ENCODE measurements at places on chromosomes 2 and 18.

DNA sequence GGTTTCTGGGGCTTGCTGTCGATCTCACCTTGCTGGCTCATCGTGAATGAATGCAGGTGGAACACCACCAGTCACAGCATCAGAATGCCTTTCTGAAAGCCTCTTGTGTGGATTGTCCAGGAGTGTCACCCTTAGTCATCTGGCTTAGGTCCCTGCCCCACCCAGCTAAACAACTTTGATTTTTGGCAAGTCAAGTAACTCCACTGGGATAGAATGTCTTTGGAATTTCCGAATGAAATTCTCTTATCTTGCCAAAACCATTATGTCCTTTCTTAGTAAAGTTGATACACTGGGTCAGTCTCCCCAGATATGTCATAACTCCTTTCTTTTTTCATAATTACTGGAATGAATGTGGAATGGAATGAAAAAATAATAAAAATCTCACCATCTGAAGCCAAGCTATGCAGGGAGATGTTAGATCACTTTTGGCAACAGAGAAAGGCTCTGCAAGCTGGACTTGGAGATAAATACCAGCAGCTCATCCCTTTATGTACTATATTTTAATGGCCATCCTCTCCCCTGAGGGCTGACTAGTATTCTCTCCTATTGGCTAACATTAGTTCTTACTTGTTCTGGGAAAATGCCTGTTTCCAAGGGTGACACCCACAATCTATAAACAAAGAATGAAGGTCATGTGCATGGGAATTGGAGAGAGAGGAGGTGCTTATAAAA, 35.4 kb downstream of the INSIG2 start:
- no peak for DNase-seq

DNA sequence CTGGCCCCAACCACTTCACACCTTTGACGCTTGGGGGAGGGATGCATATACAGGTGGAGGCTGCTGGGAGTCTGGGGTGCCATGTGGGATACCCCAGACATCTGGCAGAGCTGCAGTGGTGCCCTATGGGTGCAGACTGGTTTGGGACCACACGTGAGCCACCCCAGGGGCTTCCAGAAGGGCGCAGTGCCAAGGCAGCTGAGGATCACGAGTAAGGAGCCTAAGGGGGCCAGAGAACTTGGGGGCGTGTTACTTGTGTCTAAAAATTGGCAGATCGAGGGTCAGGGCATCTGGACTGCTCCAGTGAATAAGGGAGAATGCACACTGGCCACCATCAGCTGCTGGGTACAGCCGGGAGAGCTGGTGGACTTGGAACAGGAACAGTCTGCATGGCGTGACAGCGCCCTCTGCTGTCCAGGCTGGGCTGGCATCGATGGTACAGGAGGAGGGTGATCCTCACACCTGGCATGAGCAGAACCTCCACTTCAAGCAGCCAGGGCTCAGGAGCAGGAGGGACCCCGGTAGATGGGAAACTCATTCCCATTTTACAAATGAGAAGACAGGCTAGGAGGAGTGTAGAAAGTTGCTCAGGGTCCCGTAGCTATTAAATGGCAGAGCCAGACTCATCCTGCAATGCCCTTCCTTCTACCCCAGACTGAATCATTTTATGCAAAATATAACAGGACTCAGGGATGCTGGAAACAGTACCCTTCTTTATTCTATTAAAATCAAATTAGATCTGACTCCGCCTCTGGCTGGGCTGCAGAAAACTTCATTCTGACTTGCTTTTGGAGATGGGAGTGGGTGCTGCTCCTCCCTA, 60.4 kb downstream of the ATOH8 start:
- peak; percentile 91 for DNase-seq

- no peak for DNase-seq
These were observed 13.5 kb upstream of the UBXN4 start for GRCh38 chr2:135728064-135728743.

DNA sequence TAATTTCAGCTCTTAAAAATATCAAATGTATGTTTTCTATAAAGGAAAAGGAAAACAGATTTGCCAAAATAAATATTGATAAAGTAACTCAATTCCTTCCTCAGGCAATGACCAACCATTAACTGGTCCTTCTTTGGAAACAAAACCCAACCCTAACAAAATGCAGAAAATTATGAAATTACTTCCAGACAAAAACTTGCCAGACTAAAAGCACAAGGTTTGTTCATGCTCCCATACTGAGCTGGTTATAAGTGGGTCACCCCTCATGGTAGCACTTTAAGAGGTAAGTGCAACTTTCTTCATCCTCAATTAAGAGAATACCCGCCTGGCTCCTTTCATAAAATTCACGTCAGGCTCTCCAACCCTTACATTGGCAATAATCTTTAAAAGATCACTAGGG, 31.1 kb upstream of the TTC32 start:
- DNase-seq = no peak

DNA sequence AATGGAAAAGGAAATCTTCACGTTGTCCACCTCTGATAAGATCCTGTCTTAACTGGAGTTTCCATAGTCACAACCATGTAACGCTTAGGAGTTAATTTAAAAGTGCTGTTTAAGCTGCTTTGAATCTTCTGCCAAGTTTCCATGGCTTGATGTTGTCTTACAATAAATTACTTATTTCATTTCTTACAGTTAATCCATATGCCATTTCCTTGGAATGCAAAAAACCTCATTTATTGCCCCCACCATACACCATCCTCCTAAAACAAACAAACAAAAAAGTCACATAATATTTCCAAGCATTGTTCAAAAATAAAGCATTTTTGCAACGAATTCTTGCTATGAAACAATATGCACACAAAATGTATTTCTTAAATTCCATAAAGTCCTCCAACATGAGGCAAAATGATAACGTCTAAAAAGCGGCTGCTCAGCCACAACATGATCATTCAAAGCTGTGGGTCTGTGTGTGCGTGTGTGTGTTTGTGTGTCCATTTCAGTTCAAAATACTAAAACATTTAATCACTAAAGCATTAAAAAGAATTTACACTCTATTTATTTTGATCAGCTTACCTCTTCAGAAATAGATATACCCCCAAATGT, 46.8 kb upstream of the PXDN start:
- DNase-seq = no peak

DNA sequence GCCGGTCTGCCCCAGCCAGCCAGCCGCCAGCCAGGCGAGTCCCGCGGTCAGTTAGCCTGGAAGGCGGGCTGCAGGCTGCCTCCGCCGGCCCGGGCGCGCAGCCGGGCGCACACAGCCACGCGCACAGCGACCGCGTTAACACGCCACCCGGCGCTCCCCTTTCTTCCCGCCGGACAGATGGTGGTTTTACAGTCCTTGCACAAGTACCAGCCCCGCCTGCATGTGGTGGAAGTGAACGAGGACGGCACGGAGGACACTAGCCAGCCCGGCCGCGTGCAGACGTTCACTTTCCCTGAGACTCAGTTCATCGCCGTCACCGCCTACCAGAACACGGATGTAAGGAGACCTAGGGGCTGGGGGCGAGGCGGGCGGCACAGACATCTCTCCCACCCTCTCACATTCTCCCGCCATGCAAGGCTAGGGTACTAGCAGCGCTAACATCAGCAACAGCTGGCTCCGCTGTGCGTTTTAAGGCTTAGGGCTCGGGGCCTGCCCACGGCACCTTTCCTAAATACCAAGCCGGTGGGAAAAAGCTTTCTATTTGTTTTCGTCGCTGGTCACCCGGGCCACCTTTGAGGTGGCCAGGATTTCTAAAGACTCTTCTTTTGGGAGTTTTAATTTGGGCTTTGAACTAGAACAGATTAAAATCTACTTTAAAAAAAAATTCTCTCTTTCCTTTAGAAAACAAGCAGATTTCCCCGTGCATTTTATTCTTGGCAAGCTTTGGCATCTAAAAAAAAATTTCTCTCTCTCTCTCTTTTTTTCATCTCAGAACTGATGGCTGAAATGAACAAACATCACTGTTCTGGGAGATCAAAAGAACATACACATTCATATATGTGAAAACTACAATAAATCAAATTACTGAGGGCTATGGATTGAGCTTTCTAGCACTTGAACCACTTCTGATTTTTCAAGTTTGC, 2.9 kb downstream of the TBR1 start:
- DNase-seq = no peak

DNA sequence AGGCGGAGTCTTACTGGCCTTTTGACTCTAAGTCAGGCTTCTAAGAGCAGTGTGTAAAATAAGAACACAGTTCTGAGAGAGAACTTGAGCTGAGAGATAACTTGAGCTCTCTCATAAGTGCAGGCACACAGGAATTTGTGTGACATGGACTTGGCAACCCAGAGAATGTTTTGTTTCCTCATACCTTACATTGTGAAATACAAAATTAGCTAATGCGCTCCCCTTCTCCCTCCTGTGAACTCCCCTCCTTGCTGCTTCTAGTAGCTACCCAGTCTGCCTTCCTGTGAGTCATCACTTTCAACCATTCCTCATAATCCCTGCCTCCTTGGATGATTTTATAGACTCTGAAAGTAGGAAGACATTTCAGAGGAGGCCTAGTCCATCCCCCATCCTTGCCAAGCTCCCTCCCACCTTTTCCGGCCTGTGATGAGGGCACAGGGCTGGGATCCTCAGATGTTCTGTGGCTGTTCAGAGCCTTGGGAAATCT, 22.6 kb downstream of the FER1L5 start:
- DNase-seq = no peak

- DNase-seq = peak; percentile 57
These were observed 775 bp downstream of the SPRED2 start for GRCh38 chr2:65431421-65432226.

DNA sequence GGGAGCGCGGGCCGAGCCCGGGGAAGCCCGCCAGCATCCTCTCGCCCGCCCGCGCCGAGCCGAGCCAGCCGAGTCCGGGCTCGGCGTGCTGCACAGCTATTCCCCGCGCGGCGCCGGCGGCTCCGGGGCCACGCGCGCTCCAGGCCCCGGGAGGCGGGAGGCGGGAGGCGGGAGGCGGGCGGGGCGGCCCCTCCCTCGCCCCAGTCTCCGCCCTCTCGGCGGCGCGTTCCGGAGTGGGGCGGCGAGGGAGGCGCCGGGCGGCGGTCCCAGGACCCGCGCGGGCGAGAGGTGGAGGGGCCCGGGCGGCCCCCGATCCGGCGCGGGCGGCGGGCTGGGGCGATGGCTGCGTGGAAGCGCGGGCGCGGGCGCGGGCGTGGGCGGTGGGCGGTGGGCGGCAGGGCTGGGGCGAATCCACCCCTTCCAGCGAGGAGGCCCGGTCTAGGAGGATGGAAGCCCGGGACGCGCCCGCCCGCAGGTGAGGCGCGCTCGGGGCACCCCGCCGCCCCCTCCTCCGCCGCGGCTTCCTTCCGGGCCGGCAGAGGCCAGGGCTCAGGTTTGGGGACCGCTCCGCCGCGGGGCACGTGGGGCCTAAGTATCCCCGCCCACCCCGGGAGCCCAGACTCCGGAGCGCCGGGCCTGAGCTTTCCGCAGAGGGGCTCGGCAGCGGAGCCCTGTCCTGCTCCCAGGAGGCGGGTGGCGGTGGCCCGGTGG, at the start of gene ADCY3:
Gene ADCY3 (minus strand): TSS at position 140 of the 711 bp plus-strand sequence. CDS start 1,250 bp downstream, outside the sequence.
- DNase-seq = peak; percentile 93

DNA sequence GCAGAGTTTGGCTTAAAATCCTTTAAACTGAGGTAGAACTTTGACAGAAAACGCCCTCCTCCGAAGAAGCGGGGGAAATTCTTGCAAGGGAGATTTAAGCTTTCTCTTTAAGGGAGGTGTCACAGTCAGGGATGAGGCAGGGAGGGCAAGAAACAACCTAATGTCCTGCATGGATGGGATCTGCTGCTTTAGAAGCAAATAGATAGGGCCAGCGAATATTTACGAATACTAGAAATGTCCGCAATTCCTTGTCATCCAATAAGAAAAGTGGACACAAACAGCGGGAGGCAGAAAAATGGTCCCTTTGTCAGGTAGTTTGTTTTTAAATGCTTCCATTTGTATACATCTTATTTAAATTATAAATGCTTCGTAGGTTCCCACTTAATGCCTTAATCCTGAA, 12.0 kb downstream of the MEIS1 start:
- DNase-seq = no peak

DNA sequence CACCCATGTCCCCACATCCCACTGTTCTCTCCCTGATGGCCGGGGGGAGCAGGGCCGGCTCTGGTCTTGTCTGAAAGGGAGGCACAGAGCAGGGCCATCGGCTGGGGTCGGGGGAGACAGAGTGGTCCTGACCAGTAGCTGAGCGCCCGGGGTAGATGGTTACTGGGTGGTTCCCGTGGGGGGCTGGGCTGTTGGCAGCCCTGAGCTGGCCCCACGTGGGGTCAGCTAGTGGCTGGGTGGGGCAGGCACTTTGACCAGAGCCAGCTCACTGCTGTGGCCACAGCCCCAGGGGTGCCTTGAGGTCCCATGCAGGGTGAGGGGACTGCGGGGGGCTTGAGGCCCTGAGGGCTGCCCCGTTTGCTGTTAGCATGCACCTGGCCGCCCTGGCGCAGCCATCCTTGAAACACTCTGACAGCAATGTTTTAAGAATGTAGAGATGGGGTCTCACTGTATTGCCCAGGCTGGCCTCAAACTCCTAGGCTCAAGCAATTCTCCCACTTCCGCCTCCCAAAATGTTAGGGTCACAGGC, 12.3 kb upstream of the NEU4 start:
- DNase-seq = no peak

GRCh38 chr2:212595036-212595654, 56.5 kb upstream of the ERBB4 start:
- DNase-seq = no peak

DNA sequence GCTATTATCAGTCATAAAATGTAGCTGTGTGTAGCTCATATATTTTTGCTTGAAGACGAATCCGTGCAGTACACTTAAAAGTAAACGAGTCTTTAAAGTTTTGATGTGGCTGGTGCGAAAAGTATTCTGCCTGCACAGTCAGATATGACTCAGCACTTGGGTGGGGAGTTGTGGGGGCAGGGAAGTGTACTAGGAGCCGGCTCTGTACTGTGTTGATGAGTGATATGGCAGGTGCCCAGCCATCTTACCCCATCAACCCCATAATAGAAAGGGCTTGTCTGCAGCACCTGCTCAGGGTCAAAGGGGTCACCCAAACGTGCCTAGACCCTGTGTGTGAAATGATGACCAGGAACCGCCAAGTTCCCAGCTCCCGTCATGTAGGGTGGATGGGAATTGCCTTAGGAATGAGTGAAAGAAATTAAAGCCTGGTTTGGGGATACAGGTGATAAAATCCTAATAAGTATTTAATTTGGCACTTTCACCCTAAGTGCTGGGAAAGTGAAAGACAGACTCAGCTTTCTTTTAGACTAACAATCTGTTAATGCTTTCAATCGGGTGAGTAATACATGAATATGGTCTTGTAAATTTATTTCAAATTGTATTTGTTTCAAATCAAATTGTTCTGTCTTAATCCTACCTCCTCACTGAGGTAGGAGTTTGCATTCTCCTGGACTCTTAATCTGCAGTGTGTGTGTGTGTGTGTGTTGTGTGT, 48.0 kb downstream of the BCL2L11 start:
- DNase-seq = peak; percentile 35

- DNase-seq = no peak
These were observed 405.8 kb downstream of the TMEM182 start for GRCh38 chr2:103167599-103167998.

Measured in GM19239 (cell line).